ENCODE measurements at places on chromosomes 4 and X.

- DNase-seq, result no peak
Observed at GRCh38 chrX:28625223-28625622, 38.0 kb downstream of the IL1RAPL1 start.

- DNase-seq, result no peak
Observed at GRCh38 chr4:113433536-113434246, 327.8 kb downstream of the CAMK2D start.

GRCh38 chrX:8405631-8406030 lies 59.0 kb upstream of the VCX3B start:
- no peak for DNase-seq

- no peak for DNase-seq
Observed at GRCh38 chr4:134540588-134540987, 339.0 kb upstream of the PABPC4L start.

GRCh38 chrX:7950865-7951264 lies 23.7 kb upstream of the PNPLA4 start:
- no peak for DNase-seq

DNA sequence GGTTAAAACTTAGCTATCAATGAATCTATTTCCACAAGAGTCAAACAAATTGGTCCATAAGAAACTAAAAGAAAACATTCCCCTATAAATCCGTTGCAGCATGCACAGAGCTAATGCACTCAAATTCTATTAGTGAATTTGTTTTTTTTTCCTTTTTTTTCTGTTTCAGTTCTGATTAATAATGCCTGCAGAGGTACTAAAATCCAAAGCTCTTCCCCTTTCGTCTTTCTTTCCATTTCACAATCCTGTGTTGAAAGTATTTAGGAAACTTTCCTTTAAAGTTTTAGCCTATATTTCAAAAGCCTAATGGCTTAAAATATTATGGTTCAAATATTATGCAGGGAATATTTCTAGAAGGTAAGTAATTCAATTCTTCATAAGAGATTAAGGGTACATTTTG lies 45.9 kb upstream of the VEGFD start:
- DNase-seq, result no peak

DNA sequence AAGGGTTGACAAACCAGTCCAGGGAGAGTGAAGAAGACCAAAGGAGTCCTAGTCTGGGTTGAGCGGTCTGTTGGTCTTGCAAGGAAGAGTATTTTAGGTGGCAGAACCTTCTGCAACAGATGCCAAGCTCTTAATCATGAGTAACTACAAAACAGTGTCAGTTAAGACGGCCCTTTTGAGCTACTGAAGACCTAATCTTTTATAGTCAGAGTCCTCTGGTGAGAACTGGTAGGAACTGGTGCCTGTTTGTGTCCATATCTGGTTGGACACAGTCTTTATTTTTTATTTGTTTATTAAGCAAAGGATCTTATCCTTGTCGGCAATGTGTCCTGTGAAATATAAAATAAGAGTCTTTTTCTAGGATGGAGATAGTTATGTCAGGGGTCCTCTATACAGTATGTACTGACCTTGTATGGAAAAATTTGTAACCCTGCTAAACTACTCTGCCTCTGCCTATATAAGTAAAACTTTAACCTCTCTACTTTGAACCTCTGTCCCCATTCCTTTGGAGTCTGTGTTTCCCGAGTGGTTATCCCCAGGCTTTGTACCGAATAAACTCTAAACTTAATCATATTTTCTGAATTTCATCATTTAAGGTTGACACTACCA lies 47.1 kb downstream of the FAM13A start:
- DNase-seq, result no peak

GRCh38 chrX:37809970-37810369 lies 30.1 kb downstream of the CYBB start:
- DNase-seq, result no peak

DNA sequence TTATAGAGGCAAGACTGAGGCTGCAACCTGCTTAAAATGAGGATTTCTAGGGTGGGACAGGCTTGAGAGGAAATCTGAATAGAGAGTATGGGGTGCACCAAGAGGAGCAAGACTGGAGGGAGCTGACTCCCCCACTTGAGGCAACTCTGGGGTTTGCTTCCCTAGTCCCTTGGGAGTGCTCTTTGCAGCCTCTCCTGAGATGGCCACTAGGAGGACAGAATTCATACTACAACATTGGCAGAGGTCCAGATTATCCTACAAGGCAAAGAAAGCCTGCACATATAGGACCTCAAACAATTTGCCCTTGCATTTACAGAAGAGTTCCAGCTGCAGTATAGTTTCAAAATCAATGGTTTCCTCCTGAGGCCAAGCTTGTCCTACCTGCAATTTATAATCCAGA lies 830.9 kb downstream of the TECRL start:
- DNase-seq, result no peak

GRCh38 chr4:67575232-67576058 lies 16.9 kb downstream of the STAP1 start:
- no peak for DNase-seq

GRCh38 chr4:181013162-181013561 lies 1230.0 kb upstream of the TENM3 start:
- DNase-seq, result no peak
